H7 (cell line): ENCODE measurements at places on chromosomes 6 and 20.

DNA sequence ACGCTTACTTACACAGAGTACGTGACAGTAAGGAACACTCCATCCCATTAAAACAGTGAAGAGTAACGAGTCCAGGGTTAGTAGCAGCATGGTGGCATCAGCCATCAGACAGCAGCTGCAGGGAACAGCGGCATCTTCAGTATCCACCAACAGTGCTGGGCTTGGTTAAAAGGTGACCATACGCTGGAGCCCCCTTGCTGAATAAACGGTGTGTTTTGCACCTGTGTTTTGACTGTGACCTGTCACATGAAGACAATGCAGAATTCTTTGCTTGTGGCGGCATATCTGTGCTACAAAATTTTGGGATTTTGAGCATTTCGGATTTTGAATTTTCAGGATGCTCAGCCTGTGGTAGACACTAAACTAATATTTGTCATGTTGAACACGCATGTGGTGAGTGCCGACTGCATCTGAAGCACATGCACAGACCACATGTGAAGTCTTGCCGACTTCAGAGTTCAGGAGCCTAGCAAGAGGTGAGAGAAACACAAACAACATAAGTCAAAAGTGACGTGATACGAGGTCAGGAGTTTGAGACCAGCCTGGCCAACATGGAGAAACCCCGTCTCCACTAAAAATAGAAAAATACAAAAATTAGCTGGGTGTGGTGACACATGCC, 69.3 kb upstream of the FRMD1 start:
- no peak for DNase-seq

DNA sequence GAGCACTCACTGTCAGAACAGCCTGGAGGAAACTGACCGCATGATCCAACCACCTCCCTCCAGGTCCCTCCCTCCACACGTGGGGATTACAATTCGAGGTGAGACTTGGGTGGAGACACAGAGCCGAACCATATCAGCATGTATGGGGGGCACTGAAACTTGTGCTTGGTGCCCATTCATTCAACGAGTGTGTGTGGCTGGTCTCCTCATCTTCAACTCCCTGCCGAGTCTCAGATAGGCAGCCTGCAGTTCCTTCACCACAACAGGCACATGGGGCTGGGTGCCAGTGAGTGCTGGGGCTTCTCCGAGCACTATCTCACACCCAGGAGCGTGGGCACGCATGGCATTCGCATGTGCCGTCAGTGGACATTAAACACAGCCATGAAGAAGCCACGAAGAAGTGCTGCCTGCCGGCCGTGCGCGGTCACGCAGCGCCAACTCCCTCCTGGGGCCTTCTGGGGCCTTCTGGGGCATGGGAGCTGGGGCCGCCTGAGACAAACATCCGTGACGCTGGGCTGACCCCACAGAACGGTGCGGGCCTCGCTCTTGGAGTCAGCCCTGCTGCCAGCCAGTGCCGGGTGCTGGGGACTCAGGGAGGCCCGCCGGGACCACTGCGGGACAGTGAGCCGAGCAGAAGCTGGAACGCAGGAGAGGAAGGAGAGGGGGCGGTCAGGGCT, 714 bp upstream of the RTEL1 start:
- DNase-seq, result no peak

DNA sequence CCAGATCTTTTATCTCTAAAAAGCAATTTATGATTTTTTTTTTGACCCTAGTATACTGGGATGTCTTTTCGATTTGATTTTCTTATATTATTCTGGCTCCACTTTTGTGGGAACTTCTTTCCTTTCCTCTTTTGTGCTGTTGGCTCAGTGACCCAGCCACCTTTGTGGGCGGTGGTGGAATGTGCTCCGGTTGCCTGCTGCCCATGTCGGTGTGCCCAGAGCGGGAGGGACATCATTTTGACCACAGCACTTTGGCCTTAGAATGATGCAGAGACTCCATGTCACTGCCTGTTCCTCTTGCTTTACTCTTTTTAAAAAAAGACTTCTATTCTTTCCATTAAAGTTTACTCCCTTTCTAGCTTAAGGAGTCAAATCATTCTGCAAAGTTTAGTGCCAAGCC, 198.0 kb downstream of the FARS2 start:
- DNase-seq, result no peak

DNA sequence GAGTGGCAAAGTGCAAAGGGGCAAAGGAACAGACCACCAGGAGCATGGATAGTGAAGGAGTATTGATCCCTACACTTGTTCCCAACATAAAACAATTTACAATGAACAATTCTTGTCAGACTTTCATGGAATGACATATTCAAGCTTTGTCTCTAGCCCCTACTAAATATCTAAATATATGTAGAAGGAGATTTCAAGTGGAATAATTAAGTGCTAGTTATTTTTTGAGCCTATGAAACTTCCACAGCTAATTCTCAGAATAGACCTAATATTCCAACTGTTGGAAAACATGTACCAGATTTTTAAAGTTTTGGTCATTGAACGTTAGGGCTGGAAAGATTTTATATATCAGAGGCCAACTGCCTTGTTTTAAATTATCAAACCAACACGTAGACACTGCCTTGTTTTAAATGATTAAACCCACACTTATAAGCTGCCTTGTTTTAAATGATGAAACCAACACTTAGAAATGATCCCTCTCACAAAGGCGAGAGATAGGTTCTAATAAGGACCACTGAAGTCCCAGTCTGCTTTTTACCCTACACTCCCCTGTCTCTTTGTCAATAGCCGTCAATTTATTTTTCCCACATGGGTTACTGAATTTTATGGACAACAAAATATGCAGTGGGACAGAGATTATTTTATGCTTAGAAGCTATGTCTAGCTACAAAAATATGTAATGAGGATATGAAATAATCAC, 62.1 kb downstream of the RNF182 start:
- no peak for DNase-seq

- no peak for DNase-seq
Observed at GRCh38 chr6:117326396-117326795, 61.0 kb downstream of the VGLL2 start.

DNA sequence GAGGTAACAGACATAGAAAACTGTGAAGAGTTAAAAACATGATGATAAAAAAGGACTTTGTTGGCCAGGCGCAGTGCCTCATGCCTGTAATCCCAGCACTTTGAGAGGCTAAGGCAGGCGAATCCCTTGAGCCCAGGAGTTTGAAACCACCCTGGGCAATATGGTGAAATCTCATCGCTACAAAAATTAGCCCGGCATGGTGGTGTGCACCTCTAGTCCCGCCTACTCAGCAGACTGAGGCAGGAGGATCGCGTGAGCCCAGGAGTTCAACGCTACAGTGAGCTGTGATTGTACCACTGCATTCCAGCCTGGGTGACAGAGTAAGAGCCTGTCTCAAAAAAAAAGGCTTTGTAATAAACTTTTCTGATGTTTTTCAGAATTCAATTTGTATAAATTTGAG, 60.1 kb downstream of the GFOD1 start:
- DNase-seq, result no peak

DNA sequence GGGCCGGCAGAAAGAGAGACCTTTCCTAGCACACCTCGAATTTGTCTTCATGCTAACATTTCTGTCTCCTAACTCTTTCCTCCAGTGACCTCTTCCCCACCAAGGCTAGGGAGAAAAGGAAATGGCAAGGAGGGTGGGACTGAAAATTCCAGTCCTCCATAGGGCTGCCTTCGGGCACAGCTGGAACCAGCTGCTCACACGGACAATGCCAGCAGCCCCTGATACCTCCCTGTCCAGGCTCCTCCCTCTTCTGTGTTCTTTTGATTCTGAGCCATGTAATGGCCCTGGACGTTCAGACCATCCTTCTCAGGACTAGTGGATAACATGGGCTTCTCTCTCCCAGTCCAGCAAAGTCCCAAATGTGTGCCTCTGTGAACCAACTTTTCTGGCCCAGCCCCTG, 29.1 kb upstream of the PHACTR3 start:
- DNase-seq, result no peak

- peak; percentile 91 for DNase-seq
Observed at GRCh38 chr20:50980851-50981713, 22.5 kb downstream of the MOCS3 start.

- DNase-seq, result no peak
Observed at GRCh38 chr6:155093430-155093829, 98.3 kb downstream of the TIAM2 start.

- no peak for DNase-seq
Observed at GRCh38 chr6:157376241-157376640, 4.7 kb upstream of the ZDHHC14 start.

DNA sequence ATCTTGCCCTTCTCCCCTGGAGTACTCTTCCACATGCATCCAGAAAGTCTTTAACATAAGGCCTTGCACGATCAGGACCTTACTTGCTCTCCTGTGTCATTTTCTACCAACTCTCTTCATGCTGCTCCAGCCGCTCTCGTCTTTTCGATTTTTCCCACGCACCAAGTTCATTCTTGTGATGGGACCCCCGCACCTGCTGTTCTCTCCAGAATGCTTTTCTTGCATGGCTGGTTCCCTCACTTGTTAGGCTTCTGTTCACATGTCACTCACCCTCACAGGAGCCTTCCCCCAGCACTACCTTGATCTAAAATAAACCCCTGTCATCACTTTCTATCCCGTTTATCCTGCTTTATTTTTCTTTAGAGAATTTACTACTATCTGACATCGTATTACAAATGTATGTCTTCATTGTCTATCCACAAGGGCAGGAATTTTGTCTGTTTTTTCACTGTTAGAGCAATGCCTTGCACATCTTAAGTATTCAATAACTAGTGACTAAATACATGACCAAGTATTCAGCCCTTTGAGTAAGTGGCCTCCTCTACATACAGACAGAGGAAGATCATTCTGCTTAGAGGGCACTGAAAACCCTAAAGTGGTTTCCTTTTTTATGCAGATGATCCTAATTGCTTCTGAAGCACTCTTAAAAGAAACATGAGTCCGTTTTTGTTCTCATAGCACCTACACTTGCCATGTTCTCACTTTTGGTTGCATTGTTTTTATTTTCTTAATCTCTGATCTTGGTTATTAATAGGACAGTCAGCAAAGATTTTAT, 166.9 kb downstream of the SLC16A10 start:
- DNase-seq, result no peak

GRCh38 chr20:29079769-29080690, 2177.4 kb upstream of the DEFB115 start:
- DNase-seq, result no peak

DNA sequence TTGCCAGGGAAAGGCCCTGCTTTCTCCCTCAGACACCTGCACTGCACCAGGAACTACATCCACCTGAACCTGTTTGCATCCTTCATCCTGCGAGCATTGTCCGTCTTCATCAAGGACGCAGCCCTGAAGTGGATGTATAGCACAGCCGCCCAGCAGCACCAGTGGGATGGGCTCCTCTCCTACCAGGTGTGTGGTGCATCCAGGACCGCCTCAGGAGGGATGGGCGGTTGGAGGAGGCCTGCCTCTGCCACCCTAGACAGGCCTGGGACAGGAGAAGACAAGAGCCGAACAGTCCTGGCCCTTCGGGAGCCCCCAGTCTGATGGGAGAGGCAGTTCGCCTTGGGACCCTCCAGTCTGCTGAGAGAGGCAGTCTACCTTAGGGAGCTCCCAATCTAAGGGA, 24.2 kb downstream of the GLP1R start:
- no peak for DNase-seq

DNA sequence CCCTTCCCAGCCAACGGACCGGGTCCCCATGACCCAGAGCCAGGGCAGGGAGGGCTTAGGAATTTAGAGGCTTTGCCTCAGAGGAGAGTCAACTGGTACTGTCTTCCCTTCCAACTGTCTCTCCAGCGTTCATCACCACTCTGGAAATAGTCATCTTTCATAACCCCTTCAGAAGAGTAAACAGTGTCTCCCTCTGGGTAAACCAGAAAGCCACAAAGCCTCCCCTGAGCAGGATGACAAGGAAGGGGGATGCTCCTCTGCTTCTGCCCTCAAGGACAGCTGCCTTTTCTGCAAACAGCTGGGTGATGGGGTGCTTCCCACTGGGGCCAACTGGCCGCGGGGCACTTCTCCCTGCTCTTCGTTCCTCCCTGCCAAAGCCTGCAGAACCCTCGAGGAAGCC, 90.1 kb downstream of the PSMG4 start:
- no peak for DNase-seq

DNA sequence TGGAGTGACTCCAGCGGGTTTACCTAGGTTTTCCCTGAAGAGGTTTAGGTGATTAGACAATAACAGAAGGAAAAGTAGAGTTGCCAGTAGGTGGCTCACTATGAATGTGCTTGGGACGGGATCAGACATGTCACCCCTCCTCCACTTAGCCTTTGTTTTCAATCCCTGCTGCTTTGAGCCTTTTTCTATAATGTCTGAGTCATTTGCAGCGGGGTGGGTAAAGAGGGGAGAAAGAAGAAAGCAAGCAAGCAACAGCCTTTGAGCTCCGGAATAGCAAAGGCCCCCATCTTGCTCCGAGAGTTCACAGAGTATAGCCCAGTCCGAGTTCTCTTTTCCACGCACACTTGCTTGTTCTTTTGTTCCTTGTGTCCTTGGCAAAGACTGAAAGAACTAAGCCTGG, 129.1 kb downstream of the PACRG start:
- peak; percentile 73 for DNase-seq

DNA sequence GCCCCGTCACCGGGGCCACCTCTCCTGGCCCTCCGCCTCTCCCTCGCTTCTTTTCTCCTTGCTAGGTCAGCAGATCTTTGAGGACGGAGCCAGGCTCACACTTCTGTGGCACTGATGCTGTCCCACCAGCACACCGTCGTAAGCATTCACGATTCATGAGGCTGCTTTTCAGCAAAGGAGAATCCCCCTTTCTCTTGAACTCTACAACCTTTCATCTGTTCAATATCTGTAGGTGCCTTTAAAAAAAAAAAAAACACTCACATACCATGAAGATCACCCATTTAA, 31.3 kb downstream of the ANKRD60 start:
- no peak for DNase-seq

DNA sequence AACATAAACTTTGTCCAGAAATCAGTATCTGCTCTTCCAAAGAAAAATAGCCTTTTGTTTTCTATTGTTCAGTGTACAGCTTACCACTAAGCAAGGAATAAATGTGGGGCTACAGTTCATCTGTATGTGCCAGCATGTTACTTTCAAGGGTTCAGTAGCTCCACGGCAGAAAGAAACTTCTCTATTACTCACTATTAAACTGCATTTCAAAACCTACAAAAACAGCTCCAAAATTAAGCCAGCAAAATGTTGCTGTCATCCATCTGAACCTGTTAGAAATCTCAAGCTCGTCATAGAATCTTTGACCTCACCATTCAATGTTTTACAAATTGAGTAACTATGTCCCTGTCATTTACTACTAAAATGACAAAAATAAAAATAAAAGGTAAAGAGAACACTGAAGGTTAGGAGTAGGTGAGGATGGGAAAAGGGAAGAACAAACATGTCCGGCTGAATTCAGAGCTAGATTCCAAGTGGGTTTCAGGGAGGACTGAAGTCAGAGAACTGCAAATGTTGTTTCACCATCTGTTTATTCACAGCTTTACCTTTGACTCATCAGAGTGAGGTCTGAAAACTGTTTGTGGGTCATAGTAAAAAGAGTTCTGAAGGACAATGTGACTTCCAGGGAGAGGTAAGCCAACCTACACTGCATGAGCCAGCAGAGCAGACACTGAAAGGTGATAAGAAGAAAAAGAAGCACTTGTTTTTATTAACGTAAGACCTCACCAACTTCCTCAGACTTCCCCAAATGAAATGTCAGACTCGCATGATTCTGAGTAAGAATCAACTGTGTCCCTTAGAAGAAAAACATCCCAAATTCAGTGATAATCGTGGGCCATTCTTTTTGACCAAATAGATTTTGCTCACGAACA, 62.0 kb downstream of the ATXN1 start:
- no peak for DNase-seq

- no peak for DNase-seq
Observed at GRCh38 chr6:41294214-41294872, 7.9 kb upstream of the TREM1 start.
